ENCODE measurements at places on chromosomes 3 and 15.

GRCh38 chr3:160154033-160154432 lies 71.2 kb upstream of the C3orf80 start:
- DNase-seq = no peak
- no peaks in the 10 kb centered on the region for H3K36me3 ChIP-seq
- no peaks in the 10 kb centered on the region for H3K27me3 ChIP-seq
- H3K27ac ChIP-seq = no peak overlapping the region
- no peak overlapping the region for H3K4me3 ChIP-seq
- no peaks in the 10 kb centered on the region for H3K4me1 ChIP-seq

DNA sequence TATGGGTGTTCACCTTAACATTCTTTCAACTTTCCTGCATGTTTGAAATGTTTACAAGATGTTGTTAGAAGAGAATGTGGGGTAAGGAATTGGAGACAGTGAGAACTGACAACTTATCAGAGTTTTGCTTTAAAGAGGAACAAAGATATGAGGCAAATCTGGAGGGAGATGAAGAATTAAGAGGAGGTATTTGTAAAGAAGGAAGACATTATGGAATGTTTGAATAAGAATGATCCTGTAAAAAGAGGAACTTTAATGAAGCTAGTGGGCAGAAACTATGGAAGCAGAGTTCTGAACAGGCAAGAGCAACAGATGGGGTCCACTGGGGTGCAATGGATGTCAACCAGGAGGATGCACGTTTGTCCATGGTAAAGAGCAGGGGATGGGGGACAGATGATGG lies 27.7 kb downstream of the PLD1 start:
- H3K4me1 ChIP-seq = peaks cover 2% of the 10 kb centered on the region
- no peak overlapping the region for H3K27ac ChIP-seq
- no peak overlapping the region for H3K4me3 ChIP-seq
- no peak for DNase-seq
- no peaks in the 10 kb centered on the region for H3K27me3 ChIP-seq

DNA sequence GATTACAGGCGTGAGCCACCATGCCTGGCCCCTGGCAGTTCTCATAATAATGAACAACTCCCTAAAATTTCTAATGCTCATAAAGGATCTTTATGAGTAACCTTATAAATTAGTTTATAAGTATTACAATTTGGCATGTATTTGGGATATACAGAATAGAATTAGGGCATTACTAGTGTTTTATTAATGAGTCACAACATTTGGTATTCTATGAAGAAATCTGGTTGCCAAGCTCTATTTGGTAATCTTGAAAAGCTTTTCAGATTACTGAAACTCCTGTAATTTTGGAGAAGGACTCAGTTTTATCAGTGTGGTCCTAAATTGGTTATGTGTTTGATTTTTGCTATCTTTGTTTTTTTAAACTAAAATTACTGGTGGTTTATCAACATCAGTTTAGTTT lies 45.8 kb downstream of the TM6SF1 start:
- H3K27me3 ChIP-seq = no peaks in the 10 kb centered on the region
- H3K36me3 ChIP-seq = peaks cover 20% of the 10 kb centered on the region
- no peak for DNase-seq
- H3K4me3 ChIP-seq = no peak overlapping the region
- no peaks in the 10 kb centered on the region for H3K4me1 ChIP-seq
- no peak overlapping the region for H3K27ac ChIP-seq

GRCh38 chr3:52245322-52246263 lies at the start of gene PPM1M:
Gene PPM1M, plus strand, starts transcription at chr3:52245759. Its CDS starts 66 bp downstream, at chr3:52245825.
- no peaks in the 10 kb centered on the region for H3K27me3 ChIP-seq
- DNase-seq = peak; percentile 77
- peak within 1 kb of the TSS; percentile 53 for H3K4me3 ChIP-seq
- peak within 1 kb of the TSS; percentile 88 for H3K27ac ChIP-seq

DNA sequence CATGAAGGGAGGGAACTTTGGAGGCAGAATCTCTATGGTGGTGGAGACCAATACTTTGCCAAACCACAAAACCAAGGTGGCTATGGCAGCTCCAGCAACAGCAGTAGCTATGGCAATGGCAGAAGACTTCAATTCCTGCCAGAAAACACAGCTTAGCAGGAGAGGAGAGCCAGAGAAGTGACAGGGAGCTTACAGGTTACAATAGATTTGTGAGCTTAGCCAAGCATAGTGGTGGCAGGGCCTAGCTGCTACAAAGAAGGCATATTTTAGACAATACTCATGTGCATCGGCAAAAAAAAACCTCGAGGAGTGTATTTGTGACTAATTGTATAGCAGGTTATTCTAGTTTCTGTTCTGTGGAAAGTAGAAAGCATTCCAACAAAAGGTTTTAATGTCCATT lies 6.4 kb upstream of the CSTA start:
- H3K4me3 ChIP-seq = no peak overlapping the region
- DNase-seq = no peak
- no peaks in the 10 kb centered on the region for H3K27me3 ChIP-seq
- H3K4me1 ChIP-seq = no peaks in the 10 kb centered on the region

DNA sequence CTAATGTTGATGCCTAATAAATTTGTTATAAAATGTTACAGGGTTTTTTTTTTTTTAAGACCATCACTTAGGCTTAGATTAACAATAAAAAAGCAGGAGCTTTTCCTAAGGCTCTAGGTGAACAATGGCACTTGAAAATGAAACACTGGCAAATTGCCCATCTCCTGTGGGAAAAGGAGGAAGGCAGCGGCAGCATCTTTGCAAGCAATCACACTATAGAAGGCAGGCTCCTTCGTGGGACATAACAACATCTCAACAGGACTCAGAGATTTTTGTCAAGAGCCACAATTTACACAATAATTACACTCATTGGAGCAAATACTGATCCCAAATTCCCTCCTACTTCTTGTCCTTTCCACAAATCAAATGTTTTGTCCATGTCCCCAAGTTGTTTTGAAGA lies 646.7 kb downstream of the ROBO2 start:
- H3K27me3 ChIP-seq = peaks cover 2% of the 10 kb centered on the region

GRCh38 chr15:79501086-79501485 lies 69.0 kb downstream of the MINAR1 start:
- no peak overlapping the region for H3K4me3 ChIP-seq
- DNase-seq = no peak
- H3K27ac ChIP-seq = no peak overlapping the region
- peaks cover 8% of the 10 kb centered on the region for H3K27me3 ChIP-seq
- no peaks in the 10 kb centered on the region for H3K4me1 ChIP-seq
- H3K36me3 ChIP-seq = no peaks in the 10 kb centered on the region

- no peak overlapping the region for H3K4me3 ChIP-seq
- H3K36me3 ChIP-seq = no peaks in the 10 kb centered on the region
- DNase-seq = no peak
- peaks cover 19% of the 10 kb centered on the region for H3K4me1 ChIP-seq
- no peak overlapping the region for H3K27ac ChIP-seq
- H3K27me3 ChIP-seq = no peaks in the 10 kb centered on the region
Observed at GRCh38 chr3:11197484-11197883, 43.2 kb downstream of the HRH1 start.

DNA sequence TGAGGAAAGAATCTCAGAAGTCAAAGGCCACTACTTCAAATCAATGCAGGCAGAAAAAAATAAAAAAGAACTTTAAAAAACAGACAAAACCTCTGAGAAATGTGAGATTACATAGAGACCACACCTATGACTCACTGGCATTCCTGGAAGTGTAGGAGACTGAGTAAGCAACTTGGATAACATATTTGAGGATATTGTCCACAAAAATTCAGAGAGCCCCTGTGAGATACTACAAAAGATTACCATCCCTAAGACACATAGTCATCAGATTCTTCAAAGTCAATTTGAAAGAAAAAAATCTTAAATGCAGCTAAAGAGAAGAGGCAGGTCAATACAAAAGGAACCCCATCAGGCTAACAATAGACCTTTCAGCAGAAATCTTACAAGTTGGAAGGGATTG lies 887.3 kb downstream of the NTRK3 start:
- H3K4me3 ChIP-seq = no peak overlapping the region
- H3K36me3 ChIP-seq = no peaks in the 10 kb centered on the region
- DNase-seq = no peak
- H3K4me1 ChIP-seq = no peaks in the 10 kb centered on the region
- H3K27ac ChIP-seq = no peak overlapping the region

GRCh38 chr3:136106101-136106500 lies 90.0 kb downstream of the MSL2 start:
- H3K27me3 ChIP-seq = no peaks in the 10 kb centered on the region
- H3K27ac ChIP-seq = no peak overlapping the region
- H3K4me1 ChIP-seq = no peaks in the 10 kb centered on the region
- no peaks in the 10 kb centered on the region for H3K36me3 ChIP-seq

- H3K27ac ChIP-seq = no peak overlapping the region
- no peaks in the 10 kb centered on the region for H3K27me3 ChIP-seq
- no peak overlapping the region for H3K4me3 ChIP-seq
- no peaks in the 10 kb centered on the region for H3K36me3 ChIP-seq
- H3K4me1 ChIP-seq = peaks cover 17% of the 10 kb centered on the region
- DNase-seq = no peak
Observed at GRCh38 chr3:188686324-188686723, 485.4 kb upstream of the TPRG1 start.

DNA sequence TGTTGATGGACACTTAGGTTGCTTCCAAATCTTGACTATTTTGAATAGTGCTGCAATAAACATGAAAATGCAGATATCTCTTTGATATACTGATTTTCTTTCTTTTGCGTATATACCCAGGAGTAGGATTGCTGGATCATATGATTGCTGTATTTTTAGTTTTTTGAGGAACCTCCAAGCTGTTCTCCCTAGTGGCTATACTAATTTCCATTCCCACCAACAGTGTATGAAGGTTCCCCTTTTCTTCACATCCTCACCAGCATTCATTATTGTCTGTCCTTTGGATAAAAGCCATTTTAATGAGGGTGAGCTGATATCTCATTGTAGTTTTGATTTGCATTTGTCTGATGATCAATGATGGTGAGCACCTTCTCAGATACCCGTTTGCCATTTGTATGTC lies 12.5 kb downstream of the PATL2 start:
- no peak overlapping the region for H3K4me3 ChIP-seq
- no peaks in the 10 kb centered on the region for H3K36me3 ChIP-seq
- DNase-seq = no peak
- no peaks in the 10 kb centered on the region for H3K27me3 ChIP-seq

GRCh38 chr15:58374147-58374546 lies 57.6 kb upstream of the LIPC start:
- H3K4me3 ChIP-seq = no peak overlapping the region
- no peak overlapping the region for H3K27ac ChIP-seq
- no peaks in the 10 kb centered on the region for H3K27me3 ChIP-seq
- no peaks in the 10 kb centered on the region for H3K4me1 ChIP-seq
- no peaks in the 10 kb centered on the region for H3K36me3 ChIP-seq

All from lung (tissue), 17 donors.